ENCODE measurements at places on chromosomes 11 and 22.

GRCh38 chr22:49307870-49308269, 519.8 kb downstream of the BRD1 start:
- no peak for DNase-seq

- DNase-seq = peak; percentile 36
Measured at GRCh38 chr22:26461188-26461810, 22.3 kb downstream of the HPS4 start.

DNA sequence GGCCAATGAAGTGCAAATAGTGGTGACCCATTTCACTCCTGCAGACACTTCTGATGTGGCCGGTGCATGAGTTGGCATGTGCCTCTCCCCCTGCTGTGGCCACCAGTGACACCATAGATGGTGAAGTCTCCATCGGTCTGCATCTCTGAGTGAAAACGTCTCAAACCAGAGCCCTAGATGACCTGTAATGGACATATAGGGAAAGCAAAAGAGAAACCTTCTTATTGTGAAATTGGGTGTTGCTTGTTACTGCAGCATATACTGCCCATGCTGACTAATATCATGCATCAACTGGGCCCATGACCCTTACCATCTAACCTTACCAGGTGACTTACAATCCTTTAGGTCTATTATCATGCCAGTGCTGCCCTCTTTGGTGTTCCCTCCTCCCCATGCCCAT, 11.7 kb upstream of the VPS37C start:
- no peak for DNase-seq

DNA sequence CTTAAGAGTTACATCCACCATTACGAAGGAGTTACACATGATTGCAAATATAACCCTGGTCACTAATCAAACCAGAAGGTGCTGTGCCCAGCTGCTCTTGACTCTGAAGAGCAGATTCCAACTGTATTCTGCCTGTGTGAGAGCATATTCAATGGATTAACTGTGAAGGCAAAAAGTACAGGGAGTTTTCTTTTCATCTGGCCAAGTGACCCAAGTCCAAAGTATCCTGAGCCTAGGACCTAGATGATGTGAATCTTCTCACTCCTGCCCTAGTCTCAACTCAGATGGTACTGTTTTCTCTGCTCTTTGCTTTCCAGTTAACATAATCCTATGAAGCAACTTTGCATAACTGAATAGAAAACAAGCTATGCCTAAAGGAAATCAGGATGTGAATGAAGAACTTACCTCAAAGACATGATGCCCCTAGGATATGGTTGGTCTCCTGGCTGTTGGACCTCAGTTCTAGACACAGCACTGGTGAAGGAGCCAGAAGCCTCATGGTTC, 105.9 kb downstream of the C11orf58 start:
- no peak for DNase-seq

DNA sequence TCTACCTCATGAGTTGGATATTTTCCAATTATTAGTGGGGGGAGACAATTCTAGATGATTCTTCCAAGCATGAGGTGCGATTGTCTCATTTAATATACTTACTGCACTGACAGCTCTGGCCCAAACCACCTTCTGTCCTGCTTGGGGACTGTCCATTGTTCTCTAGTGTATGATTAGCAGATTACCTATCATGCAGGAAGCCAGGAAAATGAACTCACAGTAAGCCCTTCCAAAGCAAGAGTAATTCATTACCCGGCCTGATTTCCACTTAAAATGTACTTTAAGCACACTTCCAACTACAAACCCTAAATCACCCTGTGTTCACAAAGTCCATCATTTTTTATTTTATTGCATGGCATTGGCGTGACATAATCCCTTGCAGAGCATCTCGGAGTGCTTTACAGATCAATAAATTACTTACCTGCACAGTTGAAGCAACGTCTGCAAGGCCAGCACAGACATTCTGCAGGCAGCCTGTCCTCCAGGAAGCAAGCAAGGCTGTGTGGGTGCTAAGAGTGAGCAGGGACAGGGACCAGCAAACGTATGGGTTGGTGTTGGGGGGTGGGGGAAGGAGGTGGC, 838.2 kb downstream of the NTM start:
- DNase-seq = no peak

- no peak for DNase-seq
Measured at GRCh38 chr11:125071846-125072217, 8.7 kb downstream of the SLC37A2 start.

DNA sequence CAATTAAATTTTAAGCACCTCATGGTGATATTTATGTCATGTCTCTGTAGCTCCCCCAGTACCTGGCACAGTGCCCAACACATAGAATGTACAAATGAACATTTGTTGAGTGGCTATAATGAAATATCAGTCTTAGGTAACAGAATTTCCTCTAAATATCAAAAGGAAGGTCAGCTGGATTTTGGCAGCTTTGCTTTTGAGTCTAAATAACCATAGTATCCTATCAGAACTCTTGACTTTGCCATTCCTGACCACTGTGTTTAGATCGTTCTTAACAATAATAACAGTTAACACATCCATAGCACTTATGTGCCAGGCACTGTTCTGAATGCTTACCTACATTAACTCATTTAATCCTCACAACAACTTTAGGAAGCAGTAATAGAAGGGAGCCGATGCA, 26.6 kb downstream of the TMEM123 start:
- DNase-seq = no peak

DNA sequence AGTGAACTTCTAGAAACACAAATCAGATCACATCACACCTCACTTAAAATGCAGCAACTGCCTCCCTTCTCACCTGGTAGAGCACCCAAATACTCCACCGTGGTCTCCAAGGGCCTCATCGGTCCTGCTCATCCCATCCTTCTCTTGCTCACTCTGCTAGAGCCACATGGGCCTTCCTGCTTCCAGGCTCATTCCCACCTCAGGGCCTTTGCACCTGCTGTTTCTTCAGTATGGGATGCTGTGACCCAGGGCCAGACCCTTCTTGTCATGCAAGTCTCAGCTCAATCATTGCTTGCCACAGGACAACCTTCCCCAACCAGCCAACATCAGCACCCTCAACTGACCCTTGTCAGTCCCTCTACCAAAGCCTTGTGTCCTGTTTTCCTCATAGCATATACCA, 124.9 kb downstream of the GALNT18 start:
- DNase-seq = no peak

DNA sequence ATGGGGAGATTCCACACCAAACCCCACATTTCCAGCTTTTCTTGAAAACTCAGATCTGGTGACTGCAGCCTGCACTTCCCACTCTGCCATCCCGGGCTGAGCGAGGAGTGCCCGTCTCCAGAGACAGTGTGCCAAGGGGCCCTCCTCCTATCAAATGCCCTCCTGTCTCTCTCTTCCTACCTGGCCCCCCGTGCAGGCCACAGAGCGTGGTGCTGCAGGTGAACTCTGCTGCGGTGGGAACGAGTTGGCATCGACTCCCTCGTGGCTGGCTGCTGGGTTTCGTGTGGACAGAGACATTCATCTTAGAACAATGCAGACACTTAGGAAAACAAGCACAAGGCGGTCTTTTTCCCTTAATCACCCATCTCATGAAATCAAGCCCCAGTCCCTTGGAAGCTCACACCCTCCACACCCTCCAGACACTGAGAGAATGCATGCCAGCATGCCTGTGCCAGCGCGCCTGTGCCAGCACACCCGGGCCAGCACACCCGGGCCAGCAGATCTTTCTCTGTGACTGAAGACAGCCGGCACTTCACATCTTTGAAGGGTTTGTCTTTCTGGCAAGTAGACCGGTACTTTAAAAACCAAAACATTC, 65.0 kb downstream of the PARVB start:
- peak; percentile 78 for DNase-seq

- DNase-seq = no peak
Measured at GRCh38 chr22:25816522-25817059, 74.6 kb downstream of the MYO18B start.

DNA sequence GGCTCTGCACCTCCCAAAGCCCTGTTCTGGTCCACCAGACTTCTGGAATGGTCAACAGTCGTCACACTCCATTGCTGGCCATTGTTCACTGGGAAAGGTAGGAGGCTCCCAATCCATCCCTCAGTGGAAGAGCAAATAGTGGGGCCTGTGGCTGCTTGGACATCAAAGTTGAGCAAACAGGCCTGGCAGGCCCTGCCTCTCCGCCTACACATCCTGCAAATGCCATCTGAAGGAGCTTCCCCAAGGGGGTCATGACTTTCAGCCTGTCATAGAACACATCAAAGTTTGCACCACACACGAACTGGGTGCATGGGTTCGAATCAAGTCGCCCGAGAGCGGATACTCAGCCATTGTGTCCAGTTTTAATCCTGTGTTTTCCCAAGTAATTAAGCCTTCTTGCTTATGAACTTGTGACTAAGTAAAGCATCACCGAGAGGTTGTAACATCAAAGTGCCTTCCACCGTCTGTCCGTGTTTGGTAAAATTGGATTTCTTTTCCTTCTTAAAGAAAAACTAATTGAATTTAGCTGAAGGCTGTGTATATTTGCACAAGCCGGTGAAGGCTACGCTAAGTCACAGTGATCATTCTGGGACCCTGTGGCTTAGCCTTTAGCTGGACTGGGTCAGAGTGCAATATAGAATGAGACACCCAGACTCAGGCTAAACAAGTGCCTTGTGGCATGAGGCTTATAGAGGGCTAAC, 36.1 kb downstream of the CLPB start:
- DNase-seq = no peak

- DNase-seq = no peak
Measured at GRCh38 chr11:134516529-134516928, 104.5 kb upstream of the B3GAT1 start.

DNA sequence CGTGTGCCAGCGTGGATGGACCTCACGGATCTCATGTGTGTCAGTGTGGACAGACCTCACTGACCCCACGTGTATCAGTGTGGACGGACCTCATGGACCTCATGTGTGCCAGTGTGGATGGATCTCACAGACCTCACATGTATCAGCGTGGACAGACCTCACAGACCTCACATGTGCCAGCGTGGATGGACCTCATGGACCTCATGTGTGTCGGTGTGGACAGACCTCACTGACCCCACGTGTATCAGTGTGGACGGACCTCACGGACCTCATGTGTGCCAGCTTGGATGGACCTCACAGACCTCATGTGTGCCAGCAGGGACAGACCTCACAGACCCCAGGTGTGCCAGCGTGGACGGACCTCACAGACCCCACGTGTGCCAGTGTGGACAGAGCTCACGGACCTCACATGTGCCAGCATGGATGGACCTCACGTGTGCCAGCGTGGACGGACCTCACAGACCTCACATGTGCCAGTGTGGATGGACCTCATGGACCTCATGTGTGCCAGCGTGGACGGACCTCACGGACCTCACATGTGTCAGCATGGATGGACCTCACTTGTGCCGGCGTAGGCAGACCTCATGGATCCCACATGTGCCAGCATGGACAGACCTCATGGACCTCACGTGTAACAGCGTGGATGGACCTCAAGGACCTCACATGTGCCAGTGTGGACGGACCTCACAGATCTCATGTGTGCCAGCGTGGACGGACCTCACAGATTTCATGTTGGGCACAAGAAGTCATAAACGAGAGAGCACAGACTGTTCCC, 18.2 kb downstream of the TTLL8 start:
- DNase-seq = no peak

DNA sequence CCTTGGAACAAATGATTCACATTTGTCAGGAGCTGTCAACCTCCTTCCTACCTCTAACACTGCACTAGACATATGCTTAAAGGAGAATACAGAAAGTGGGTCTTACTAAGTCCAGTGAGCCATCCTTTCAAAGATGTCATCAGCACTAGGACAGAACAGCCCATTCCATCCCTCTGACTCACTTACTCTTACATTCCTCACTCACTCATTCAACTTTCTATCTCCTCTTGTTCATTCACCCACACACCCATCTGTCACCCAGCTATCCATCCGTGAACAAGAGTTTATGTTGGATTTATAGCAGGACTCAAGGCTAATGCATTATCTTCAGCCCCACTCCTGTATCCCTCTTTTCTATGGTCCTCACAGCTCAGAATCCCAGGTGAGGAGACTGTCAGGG, 9.1 kb downstream of the INSC start:
- DNase-seq = peak; percentile 91

DNA sequence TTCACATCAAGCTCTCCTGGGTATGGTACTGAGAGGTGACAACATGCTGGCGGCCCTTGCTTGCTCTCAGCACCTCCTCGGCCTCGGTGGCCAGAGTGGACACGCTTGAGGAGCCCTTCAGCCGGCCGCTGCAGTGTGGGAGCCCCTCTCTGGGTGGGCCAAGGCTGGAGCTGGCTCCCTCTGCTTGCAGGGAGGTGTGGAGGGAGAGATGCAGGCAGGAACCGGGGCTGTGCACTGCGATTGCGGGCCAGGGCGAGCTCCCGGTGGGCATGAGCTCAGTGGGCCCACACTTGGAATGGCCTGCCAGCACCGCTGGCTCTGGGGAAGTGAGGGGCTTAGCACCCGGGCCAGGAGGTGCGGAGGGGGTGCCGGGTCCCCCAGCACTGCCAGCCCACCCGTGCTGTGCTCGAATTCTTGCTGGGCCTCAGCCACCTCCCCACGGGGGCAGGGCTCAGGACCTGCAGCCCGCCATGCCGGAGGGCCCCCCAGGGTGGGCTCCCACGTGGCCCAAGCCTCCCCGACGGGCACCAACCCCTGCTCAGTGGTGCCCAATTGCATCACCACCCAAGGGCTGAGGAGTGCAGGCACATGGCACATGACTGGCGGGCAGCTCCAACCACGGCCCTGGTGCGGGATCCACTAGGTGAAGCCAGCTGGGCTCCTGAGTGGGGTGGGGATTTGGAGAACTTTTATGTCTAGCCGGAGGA, 106.2 kb downstream of the RAB38 start:
- DNase-seq = no peak

DNA sequence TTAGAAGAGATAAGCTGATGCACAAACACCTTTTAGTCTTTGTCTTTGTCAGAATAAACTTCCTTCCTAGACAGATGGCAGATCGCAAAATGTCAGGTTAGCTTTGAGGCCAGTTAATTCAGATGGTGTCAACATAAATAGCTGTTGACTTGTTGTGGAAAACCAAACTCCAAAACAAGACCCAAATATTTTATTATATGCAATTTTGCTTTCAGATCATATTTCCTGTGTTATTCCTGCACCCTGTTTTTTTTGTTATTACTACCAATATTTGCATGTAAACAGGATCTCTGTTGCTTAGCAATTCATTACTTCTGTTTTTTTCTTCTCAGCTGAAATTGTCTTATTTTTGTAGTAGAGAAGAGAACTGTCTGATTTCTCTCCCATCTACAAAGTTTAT, 316.0 kb downstream of the ETS1 start:
- DNase-seq = peak; percentile 8

- DNase-seq = no peak
Measured at GRCh38 chr22:23820748-23821211, 18.0 kb downstream of the DERL3 start.

DNA sequence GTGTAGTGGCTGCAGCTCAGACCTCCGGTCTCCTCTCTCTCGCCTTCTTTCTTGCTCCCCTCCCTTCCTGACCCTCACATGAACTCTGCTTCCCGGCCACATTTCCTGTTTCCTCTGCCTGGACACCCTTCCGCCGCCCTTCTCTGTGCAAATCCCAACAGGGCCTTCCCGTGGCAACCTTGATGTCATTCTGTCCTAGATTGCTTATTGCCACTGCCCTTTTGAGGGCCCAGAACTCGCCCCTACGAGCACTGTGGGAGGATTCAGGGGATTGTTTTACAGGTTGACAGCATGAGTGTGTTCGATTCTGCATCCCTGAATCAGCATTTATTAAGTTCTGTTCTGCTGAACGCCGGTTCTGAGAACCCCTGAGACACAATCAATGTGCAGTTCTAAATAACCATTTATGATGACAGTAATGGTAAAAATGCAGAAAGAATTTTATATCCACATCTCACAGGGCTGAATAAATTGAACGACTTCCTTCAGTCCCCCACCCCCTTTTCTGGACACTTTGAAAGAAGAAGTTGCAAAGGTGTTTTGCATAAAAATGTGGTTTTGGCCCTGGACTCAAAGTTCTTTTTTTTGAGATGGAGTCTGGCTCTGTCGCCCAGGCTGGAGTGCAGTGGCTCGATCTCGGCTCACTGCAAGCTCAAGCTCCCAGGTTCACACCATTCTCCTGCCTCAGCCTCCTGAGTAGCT, 6.4 kb downstream of the BATF2 start:
- no peak for DNase-seq

Data from LHCN-M2 (cell line).